Lower leg skin (tissue), 4 donors: ENCODE measurements at places on chromosomes 3 and 15. TPM values are rescaled to one million over a fixed set of nuclear protein-coding genes. Genes with fewer than 3 reads are reported as not detected.

DNA sequence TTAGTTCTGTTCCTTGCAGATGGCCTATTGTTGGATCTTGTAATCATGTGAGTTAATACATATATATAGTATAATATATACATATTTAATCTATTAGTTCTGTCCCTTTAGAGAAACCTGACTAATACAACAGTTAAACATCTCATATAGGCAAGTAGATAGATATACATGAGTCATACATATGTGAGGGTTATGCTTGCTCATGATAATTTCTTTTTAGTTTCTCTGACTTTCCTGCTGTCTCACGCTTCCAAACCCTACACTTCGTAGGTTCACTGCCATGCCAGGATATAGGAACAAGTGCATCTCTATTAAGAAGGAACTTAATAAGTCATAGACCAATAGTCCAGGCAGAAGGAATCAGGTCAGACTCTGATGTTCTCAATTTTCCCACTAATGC, 16.8 kb upstream of the CLDN16 start:
- DNase-seq, result no peak

DNA sequence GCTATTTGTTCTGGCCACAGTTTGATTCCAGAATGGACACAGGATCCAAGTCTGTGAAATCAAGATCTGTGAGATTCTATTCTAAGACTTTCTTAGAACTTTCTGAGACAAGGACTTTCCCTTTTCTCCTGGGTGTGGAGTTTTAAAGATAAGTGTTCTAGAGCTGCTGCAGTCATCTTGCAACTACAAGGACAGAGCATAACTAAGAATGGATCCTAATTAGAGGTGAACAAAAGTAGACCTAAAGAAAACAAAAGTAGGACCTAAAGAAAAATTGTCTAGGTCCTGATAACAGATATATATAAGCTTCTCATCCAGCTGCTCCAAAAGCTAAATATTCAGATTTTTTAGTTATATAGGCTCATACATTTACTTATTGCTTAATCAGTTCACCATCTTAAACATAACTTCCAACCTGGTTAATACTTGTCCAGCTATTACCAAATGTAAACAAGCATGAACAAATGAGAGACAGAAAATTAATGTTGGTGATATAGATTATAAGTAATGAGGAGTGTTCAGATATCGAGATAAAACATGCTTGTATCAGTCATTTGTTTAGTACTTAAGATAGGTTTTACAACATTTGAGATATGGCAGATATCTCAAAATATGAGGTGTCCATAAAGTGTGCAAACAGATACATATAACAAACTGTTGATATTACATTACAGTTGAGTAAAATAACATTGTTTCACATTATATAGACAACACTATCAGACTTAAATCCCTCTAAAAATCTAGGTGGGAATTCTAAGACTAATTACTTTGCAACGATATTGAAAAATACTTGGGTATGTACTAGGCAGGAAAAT, 75.1 kb downstream of the CD200 start:
- DNase-seq, result no peak

- DNase-seq, result no peak
Measured at GRCh38 chr3:123952844-123953520, 8.0 kb downstream of the CCDC14 start.

GRCh38 chr3:167649746-167650145, 4.0 kb downstream of the WDR49 start:
- DNase-seq, result no peak

DNA sequence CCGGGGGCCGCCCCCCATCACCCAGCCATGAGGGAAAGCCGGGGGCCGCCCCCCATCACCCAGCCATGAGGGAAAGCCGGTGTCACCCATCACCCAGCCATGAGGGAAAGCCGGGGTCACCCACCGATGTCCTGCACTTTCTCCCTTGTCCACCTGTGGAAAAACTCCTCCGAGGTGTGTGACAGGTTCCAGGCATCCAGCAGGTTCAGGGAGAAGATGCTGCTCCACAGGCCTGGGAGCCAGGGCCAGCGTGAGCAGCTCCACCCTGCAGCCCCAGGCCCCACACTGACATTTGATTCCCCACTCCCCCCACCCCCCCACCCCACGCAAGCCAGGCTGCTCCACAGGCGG, 15.5 kb upstream of the EHD4 start:
- DNase-seq, result no peak

DNA sequence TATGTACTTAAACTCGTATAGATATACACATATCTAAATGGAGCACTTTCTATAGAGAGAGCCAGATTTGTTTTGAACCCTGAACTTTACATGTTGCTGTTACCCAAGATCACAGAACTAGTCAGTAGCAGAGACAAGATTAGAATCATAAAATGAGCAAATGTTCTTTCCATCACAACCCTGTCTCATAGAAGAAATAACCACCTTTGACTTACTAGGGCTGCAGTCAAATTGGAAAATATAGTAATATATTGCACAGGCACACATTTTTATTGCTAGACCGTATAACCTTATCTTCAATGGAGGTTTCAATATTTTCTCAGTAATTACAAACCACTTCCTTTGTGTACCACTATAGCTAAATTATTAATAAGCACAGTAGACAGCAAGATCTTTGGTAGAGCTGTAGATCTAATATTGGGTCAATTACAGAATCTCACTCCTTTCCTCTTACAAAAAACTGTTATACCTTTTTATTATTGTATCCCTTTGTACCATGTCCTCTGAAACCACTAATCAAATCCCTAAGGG, 41.5 kb upstream of the TBL1XR1 start:
- no peak for DNase-seq

- DNase-seq, result no peak
Measured at GRCh38 chr3:141388823-141389621, 20.7 kb downstream of the ZBTB38 start.

DNA sequence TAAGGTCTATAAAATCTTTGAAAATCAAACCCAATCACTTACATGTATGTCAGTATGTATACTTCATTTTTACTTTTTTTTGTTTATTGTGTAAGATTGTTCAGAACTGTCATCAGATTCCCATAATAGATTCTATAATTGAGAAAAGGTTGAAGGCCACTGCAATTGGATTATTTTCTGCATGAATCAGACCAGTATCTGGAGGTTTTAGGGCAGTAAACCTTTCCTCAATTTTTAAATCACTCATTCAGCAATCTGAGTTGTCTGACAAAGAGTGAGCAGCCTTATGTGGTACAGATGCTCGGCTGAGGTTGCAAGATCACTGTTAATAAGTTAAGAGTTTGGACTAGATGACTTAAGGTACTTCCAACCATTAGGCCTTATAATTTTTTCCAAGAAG, 96.0 kb downstream of the TP63 start:
- DNase-seq, result no peak

DNA sequence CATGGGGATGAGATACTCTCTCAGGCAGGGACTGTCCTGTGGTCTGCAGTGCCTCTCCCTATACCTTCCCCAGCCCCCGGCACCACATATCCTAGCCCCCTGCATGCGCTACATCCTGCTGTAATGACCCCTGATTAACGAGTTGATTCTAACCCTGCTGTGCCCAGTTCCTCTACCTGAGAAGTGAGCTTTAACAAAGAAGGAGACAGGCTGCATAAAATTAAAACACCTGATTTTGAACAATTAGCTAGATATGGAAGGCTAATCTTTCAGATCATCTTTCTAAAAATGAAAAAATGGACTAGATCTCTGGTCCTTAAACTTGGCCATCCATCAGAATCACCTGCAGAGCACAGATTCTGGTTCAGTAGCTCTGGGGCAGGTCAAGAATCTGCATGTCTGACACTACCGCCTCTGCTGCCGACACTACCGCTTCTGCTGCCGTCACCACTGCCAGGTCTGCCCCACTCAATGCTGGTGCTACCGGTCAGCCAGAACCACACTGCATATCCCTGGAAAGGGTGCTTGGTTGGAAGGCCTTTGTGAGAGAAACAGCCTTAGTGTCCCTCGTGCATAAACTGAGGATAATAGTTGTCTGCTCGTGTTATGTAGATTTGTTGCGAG, 33.6 kb upstream of the ZBTB38 start:
- DNase-seq, result no peak

The TMCO5A gene
- total RNA-seq, result not detected
